COLO829 (cell line): ENCODE measurements at places on chromosomes 2 and 18.

GRCh38 chr18:55522011-55522410, 66.0 kb downstream of the TCF4 start:
- peak; percentile 13 for DNase-seq

DNA sequence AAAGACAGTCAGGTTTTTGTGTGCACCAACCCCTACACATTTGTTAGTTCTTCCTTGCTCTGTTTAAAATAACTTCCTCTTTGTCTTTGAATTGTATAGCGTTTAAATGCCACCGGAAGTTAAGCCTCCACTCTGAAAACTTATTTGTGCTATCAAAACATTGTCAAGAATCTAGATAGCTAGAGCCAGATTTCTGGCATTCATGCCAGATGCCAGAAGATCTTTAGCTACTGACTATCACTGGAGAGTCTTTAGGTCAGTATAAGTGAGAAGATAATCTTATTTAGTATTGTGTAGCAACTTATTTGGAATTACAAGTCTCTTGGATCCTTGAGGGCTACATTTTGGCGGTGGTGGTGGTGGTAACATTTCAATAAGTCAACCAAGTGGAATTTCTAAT, 63.4 kb upstream of the ADAM23 start:
- no peak for DNase-seq

GRCh38 chr18:25886283-25886682, 204.1 kb downstream of the SS18 start:
- no peak for DNase-seq

DNA sequence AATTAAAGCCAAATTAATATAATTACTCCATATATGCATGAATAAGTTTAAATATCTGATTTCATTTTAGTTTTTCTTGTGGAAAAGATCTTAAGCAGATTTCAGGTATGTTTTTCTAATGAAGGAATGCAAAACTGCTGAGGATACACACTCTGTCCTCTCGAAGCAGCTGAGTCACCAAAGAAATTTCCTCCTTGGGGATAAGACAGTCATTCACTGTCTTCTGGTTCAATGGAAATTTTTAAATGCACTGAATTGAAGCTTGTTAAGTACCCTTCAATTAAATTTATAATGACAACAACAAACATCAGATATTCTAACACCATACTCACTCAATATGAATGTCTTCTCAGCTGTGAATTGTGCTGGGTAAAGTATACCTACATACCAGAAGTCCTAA, 101.5 kb upstream of the DNER start:
- peak; percentile 75 for DNase-seq

- DNase-seq, result no peak
Measured at GRCh38 chr2:5691221-5691984, 781 bp upstream of the SOX11 start.

GRCh38 chr2:101307503-101307902, 998 bp downstream of the RNF149 start:
- DNase-seq, result no peak

- DNase-seq, result no peak
Measured at GRCh38 chr2:162473-163382, 101.1 kb downstream of the SH3YL1 start.
